ENCODE measurements at places on chromosomes 7 and 10. TPM values are rescaled to one million over a fixed set of nuclear protein-coding genes. Genes with fewer than 3 reads are reported as not detected.
A peak's percentile ranks its signal among the peaks of the same experiment; 100 is the strongest.

- no peak for DNase-seq
Measured at GRCh38 chr7:136179154-136179553, 202.0 kb upstream of the MTPN start.

DNA sequence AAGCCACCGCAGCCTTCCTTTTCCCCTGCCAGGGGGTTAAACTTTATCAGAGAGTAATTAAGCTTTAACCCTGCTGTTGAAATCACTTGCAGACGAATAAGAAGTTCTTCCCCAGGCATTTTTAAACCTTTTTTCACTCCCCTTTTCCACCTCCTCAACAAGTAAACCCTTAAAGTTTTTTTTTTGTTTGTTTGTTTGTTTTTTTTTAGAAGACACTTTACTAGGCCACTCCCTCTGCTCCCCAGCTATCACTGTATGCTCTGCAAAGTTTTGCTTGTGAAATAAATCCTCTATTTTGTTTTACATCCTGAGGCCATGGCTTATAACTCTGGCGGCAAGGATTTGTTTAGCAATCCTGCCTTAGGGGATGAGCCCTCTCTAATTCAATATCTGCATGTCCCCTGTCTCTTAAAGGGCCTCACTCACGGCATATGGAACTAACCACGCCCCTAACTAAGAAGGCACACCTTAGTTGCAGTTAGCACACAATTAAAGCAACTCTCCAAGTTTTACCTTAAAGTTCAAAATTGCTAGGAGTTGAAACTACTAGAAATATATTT, 1354.7 kb upstream of the LRRTM3 start:
- DNase-seq: no peak

DNA sequence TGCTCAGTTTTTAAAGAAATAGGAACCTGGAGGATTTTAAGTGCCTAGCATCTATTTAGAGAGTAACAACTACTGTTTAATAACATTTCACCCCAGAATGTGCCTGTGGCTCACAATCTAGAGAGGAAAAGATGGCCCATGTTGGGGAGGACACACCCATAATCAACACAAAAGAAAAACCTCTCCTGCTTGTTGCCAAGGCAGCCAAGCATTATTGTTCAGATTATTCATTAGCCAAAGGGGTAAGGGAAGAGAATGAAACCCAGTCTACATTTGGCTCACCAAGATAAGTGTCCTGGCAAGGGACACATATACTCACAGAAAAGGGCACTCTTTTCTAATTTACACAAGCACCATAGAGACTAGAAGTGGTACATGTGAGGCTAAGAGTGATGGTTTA, 17.7 kb upstream of the IFIT1B start:
- no peak for DNase-seq

GRCh38 chr10:117609095-117609795, 66.7 kb downstream of the EMX2 start:
- peak; percentile 75 for DNase-seq

DNA sequence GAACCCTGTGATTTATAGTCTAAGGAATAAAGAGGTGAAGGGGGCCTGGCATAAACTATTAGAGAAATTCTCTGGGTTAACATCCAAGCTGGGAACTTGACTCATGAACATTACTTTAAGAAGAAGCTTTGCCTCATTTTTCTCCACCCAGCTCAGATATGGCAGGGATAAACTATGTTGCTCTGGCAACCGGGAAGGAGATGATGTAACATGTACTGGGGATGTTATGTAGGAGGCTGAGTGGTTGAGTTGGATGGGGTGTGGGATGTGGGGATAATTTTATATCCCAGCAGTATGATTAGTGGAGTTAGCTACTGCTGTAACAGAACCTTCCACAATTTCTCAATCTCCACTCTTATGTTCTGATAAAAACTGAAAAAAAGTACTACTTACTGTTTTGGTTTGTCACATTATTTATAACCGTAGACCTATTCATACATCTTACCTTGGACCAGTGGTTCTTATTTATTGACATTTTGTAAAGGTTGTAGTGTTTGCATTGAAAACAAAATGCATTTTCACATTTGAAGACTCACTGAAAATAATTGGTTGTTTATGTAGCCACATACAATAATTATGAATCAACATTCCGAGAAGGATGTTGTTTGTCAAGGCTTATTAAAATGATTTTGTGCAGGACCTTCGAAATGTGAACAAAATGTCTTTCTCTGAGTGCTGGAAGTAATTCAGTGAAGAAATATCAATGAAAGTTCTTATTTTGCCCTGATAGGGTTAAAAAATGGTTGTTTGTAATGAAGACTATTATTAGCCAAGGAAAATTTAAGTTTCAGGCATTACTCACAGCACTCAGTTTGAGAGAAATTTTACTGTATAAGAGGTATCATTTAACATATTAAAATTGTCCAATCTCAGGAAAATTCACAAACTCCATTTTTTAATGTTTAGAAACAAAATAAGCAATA, 1.3 kb downstream of the OR2F2 start:
- no peak for DNase-seq

GRCh38 chr7:39673868-39674267, 50.5 kb downstream of the RALA start:
- DNase-seq: no peak

DNA sequence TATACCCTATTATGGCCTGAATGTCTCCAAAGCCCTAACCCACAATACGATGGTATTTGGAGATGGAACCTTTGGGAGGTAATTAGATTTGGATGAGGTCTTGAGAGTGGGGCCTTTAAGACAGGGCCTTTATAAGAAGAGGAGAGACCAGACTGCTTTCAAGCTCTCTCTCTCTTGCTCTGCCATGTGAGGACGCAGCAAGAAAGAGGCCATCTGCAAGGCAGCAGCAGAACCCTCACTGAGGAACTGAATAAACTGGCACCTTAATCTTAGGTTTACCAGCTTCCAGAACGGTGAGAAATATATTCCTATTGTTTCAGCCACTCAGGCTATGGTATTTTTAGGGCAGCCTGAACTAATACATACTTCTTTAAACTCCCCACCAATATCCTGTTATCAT, 2.0 kb upstream of the GNAI1 start:
- DNase-seq: no peak

DNA sequence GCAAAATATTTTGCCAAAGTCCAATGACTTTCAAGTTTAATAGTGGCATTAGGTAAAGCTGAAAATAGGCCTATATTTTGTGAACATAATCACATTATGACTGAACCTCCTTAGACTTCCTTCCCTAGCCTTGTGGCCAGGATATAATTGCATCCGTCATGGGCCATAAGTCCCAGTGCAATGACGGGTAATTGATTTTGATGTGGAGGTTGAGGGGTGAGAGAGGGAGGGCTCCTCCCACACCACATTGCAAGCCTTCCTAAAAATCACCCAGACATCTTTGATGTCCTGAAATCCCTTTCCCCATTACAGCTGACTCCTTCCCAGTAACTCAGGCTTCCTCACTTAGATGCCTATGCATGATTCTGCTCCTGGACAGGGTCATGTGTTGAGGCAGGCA, 25.6 kb downstream of the TAS2R41 start:
- no peak for DNase-seq

GRCh38 chr10:15084502-15084922, 4.1 kb downstream of the ACBD7 start:
- no peak for DNase-seq

TRIM73 gene
- total RNA-seq: 4.4 TPM

GSDME gene
- 13.4 TPM for total RNA-seq

RADIL gene
- 7.3 TPM for total RNA-seq

COL26A1 gene
- total RNA-seq: 0.58 TPM

TPK1 gene
- total RNA-seq: 7.6 TPM

MBL2 gene
- total RNA-seq: not detected

FBXL13 gene
- 3.0 TPM for total RNA-seq
